ENCODE measurements at places on chromosomes 1 and 21.

DNA sequence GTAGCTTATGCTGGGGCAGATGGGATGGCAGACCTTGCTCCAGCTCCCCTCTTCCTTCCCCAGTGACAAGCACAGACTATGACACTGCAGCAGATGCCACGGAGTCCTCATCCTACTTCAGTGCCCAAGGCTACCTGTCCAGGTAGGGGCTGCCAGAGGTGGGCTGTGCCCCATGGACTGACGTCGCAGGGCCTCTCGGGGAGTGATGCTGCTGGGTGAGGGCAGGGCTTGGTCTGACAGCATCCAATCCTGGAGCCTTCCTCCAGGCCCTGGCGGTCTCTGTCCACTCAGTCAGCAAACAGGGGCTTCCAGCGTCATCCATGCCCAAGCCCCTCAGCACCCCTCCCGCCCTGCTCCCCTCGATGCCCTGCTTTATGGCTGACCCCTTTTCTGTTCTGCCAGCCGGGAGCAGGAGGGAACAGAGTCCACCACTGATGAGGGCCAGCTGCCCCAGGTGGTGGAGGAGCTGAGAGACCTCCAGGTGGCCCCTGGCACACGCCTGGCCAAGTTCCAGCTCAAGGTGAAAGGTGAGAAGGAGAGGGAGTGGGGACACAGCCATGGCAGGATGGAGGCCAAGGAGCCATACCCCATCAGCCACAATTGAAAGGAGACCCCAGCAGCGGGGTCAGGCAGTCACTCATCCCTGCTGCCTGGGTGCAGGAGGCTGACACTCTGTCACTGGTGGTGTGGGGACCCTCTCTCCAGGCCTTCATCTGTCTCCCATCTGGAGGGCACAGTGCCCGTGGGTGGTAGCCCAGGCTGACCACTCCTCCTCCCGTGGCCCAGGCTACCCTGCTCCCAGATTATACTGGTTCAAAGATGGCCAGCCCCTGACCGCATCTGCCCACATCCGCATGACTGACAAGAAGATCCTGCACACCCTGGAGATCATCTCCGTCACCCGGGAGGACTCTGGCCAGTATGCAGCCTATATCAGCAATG lies 73.6 kb downstream of the TRIM11 start:
- DNase-seq: no peak

DNA sequence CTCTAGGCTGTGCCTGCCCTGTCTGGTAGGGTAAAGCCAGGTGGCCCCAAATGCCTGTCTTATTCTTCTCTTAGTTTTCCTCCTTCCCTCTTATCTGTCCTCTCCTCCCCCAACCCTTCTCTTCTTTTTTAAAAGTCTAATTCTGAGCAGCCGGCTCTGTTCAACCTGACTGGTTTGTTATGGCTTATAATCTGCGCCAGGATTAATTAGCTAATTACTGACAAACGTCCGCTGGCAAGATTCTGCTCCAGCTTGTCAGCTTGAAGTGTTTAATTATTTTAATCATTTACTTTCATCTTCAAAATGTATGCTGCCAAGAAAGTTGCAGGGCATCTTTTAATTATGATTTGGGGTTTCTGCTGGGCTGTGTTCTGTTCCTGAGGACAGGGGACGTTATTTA lies 27.2 kb upstream of the PSMB2 start:
- no peak for DNase-seq

DNA sequence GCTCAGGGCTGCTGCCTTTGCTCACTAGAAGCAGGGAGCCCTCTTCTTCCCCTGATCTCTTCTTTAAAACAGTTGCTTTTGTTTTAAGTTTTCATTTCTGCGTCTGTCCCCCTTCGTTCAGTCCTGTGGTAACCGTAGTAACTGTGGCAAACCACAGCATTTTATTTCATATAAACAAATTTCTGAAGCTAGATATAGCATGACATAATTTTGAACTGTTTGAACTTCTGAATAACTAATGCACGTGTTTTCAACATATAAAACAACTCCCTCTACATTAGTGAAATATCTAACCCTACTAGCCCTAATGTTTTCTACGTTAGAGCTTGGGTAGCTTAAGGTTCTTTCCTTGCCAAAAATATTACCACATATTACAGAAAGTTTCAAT lies 104.6 kb downstream of the DISP1 start:
- DNase-seq: no peak

DNA sequence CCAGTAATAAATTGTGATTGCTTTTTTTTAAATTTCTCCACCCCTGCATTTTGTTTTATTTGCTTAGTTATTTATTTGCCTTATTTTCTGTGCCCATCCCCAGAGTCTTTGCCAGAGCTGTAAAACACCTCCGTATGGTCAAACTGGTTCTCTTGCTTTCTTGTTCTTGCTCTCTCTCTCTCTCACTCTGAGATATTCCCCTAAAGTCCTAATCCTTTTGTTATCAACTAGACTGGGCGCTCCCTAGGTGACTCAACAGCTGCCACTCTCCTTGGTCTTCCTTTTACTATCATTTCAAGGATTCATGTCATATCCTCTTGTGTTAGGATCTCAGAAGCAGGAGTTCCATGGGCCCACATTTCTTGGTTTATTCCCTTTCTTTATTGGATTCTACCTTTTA lies 160.0 kb downstream of the PRDM2 start:
- DNase-seq: no peak

DNA sequence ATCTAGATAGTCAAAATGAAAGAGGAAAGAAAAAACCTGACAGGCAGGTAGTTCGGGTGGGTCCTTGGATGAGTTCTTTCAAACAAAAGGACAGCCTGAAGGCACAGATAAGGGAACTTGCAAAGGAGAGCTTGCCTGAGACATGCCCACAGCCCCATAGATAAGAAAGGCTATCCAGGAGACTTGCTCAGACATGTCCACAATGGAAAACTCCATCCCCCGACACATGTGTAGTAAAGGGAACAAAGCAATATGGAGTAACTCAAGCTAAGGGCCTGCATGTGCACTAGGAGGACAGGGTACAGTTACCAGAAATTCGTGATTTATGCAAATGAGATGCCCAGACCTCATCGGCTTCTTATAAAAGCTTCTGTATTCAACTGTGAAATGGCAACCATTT lies 281.5 kb downstream of the NEGR1 start:
- no peak for DNase-seq

- no peak for DNase-seq
Observed at GRCh38 chr1:6271006-6271405, 10.1 kb upstream of the GPR153 start.

DNA sequence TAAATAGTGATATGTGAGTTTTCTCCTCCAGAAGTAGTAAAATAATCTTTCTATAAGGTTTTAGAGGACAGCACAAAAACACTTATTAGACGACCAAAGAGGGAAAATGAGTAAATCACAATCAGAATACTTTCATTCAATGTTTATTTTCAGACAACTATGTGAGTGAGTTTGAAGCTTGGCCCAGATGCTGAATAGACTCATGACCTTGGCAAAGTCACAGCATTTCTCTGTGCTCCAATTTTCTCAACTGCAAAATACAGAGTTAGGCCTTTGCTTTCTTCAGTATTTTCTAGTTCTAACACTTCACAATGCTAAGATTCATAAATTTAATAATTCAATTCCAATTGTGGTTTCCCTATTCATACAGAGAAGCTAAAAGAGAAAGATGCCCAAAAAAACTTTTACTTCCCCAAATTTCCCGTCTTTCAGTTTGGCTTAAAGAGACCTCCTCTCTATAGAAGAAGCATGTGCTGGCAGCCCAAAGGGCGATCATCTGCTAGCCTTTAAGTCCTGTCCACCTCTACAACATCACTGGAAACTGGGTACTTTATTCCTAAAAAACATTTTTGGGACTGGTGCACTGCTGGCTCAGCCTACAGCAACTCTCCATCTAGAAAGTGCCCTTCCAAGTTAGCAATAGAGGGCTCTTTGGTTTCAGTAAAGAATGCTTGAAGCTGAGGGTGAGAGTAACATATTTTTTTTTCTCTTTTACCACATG lies 116.8 kb upstream of the GORAB start:
- DNase-seq: no peak

GRCh38 chr1:235873045-235873444 lies 6.3 kb upstream of the LYST start:
- DNase-seq: no peak

DNA sequence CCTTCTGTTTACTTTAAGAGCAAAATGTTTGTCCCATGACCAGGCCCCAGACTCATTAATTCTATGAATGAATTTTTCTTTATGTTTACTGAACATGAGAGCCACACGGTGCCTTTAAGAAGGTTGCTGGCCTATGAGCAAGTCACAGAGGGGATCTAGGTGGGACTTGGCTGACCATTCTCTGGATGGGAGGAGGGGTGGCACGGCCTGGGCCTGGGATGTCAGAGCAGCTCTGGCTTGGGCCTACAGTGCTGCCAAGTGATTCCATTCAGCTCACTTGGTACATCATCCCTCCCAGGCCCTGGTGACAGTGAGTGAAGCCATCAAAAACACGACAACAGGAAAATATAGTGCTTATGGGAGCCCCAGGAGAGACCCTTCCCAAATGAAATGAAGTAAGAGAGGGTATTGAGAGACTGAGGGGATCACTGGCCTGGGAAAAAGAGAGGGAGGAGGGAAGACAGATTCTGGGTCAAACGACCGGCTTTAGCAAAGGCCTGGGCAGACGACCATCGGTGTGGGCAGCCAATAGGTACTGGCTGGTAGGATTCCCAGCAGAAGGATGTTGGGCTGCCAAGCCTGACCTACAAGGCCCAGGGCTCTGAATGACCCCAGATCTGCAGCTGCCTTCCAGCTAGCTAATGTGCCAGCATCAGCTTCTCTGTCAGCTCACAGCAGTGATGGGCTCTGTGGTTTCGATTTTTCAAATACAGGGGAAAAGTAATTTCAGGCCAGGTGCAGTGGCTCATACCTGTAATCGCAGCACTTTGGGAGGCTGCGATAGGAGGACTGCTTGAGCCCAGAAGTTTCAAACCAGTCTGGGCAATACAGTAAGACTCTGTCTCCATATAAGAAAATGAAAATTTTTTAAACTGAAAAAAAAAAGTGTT lies 3.3 kb downstream of the TMEM53 start:
- no peak for DNase-seq

DNA sequence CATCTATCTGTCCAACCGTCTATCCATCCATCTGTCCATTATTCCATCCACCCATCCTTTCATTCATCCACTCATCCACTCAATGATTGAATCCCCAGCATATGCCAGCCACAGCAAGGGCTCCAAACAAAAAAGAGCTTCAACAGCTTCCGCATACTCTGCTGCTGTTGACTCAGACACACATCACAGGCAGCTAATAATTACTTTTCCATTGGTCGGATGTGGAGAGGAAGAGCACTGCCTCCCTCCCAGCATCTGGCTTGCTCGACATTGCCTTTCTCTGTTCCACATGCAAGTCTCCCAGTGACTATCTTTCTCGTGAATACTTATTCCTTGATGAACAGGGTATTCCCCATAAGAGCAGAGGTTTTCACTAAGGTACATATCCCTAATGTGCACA lies 176.5 kb downstream of the HIVEP3 start:
- peak; percentile 66 for DNase-seq

DNA sequence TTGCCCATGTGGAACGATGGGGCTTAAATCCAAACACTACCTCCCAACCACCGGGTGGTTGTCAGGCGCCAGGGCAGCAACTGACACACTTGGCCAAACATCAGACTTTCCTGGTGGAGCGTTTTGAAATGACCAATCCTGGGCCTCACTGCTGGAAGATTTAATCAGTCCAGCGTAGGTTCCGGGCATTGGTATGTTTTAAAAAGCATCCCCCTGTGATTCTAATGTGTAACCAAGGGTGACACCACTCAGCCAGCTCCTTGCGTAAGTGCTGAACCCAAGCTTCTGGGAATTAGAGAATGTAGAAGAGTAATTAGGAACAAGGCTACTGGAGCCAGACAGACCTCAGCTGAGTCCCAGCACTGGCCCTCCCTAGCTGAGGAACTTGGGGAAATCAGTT lies 44.8 kb upstream of the KAZN start:
- DNase-seq: no peak

DNA sequence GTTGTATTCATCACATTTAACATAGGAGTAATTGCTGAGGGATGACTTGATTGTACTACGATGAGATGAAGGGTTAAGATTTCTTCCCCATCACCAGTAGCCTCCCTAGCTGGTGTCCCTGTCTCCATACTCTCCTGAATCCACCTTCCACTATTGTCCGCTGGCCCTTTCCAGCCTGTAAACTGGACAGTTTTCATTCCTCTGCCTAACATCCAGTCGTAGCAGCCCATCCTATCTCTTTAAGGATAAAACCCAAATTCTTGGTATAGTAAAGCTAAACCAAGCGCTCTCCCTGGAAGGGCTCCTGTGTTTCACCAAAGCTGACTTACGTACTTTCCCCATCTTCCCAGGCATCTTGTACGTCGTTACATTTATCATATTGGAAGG lies 670 bp downstream of the COX20 start:
- DNase-seq: peak; percentile 25

GRCh38 chr21:39033878-39034589 lies 149.2 kb downstream of the PSMG1 start:
- DNase-seq: no peak
